ENCODE measurements at places on chromosomes 4 and X. TPM values are rescaled to one million over a fixed set of nuclear protein-coding genes. Genes with fewer than 3 reads are reported as not detected.
A peak's percentile ranks its signal among the peaks of the same experiment; 100 is the strongest.

The RS1 gene
- total RNA-seq, result not detected

The CHRDL1 gene
- not detected for total RNA-seq

DNA sequence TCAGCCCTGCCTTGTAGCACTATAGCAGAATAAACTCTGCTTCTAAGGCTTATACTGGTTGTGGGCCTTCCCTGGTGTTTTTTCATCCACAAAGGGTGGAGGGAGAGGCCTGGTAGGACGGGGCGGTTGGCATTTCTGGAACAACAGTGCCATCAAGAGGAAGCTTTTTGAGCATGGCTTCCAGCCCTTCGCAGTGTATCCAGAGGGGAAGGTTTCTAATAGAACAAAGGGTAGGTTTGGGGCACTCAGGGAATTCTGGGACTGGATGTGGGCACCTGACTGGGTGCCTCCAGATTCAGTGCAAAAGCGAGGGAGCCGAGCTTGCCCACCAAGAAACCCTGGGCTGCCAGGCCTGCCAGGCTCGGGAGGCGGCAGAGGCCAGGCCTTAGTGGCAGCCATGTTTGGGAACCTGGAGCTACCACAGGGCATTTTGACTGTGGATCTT lies 229.6 kb upstream of the AGTR2 start:
- H3K4me1 ChIP-seq, result no peaks in the 10 kb centered on the region
- H3K4me3 ChIP-seq, result no peak overlapping the region
- H3K27ac ChIP-seq, result no peak overlapping the region
- DNase-seq, result peak; percentile 2

DNA sequence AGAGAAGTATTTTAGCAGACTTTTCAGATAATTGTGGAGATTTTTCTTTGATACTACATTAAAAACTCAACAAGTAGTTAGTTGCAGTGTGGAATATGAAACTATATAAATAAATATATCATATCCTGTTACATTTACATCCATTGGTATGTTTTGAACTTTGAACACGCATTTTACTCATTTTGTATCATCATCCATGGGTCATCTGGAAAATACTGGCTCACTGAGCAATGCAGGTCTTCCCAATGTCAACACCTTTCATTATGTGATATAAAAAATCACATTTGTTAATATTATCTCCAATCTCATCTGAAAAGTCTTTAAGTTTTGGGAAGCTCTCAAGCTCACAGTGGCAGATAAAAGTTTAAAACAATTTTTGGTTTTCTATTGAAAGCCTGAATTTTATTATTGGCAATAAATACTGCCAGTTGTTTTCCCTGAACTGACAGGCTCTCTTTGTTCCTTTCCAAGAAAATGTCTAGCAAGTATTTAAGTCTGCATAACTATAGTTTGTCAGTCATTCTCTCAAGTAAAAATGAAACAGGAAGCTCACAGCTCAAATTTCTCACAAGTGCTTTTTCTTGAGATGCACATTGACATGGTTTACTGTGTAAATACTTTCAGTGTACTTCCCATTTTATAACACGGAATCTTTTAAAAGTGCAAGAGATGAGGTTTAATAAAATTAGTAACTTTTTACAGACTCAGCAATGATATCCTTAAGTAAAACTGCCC lies 183.5 kb upstream of the GPC4 start:
- no peak overlapping the region for H3K27ac ChIP-seq
- no peak for DNase-seq
- H3K27me3 ChIP-seq, result no peaks in the 10 kb centered on the region
- H3K4me1 ChIP-seq, result no peaks in the 10 kb centered on the region

GRCh38 chr4:141309874-141310273 lies 89.2 kb downstream of the ZNF330 start:
- no peak overlapping the region for H3K27ac ChIP-seq
- H3K36me3 ChIP-seq, result no peaks in the 10 kb centered on the region
- H3K27me3 ChIP-seq, result no peaks in the 10 kb centered on the region

The ARMCX6 gene
- total RNA-seq, result 42.3 TPM

The AMOT gene
- total RNA-seq, result 1.5 TPM

DNA sequence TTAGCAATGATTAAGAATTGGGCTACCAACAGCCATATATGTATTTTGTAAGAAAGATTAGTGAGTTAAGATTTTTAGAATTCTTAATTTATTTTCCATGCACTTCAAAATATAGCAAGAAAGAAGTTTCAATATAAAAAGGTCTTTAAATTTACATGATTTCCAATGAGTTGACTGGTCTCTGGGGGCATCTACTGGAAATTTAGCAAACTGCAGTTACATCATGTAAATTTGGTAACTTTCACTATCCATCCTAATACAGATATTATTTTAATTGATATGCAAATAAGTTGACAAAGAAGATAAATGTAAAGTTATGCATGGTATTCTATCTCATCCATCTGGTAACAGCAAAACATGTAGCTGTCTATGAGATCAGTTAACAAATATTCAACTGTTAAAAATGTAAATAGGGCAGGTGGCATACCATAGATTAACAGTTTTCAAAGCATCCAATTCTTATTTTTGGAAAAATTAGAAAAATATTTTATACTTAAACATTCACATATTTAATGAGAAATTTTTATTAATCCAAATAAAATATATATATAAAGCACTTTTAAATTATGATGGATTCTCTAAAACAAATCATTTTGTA lies 29.1 kb downstream of the TTC29 start:
- DNase-seq, result peak; percentile 62
- H3K36me3 ChIP-seq, result no peaks in the 10 kb centered on the region
- H3K27me3 ChIP-seq, result no peaks in the 10 kb centered on the region
- H3K4me1 ChIP-seq, result no peaks in the 10 kb centered on the region

The RAB33A gene
- total RNA-seq, result 3.3 TPM

DNA sequence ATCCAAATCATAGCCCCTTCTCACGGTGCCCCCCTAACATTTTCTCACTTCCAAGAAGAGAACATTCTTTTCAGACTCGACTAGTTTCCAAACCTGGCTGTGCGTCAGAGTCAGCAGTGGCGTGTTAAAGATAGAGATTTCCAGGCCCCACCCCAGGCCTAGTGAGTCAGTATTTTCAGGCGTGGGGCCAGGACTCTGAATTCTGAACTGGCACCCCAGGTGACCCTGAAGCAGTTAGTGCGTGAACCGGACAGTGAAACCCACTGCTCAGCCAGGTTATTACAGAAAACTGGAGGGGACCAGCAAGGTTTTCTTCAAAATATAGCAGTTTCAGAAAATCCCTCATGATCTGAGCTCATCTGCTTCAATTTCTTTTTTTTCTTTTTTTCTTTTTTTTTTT lies 35.0 kb upstream of the BCOR start:
- H3K36me3 ChIP-seq, result no peaks in the 10 kb centered on the region
- peak overlapping the region; percentile 96 for H3K27ac ChIP-seq

GRCh38 chr4:110902500-110902899 lies 279.6 kb upstream of the PITX2 start:
- H3K27me3 ChIP-seq, result no peaks in the 10 kb centered on the region
- H3K4me3 ChIP-seq, result no peak overlapping the region
- H3K27ac ChIP-seq, result no peak overlapping the region
- no peaks in the 10 kb centered on the region for H3K36me3 ChIP-seq
- peak; percentile 20 for DNase-seq

The GAGE2A gene
- total RNA-seq, result not detected

- no peaks in the 10 kb centered on the region for H3K36me3 ChIP-seq
- H3K27ac ChIP-seq, result no peak overlapping the region
- no peaks in the 10 kb centered on the region for H3K27me3 ChIP-seq
- no peak for DNase-seq
These were observed 857.7 kb upstream of the HS3ST1 start for GRCh38 chr4:12286351-12286750.
